ENCODE measurements at places on chromosomes 1 and 21. TPM values are rescaled to one million over a fixed set of nuclear protein-coding genes. Genes with fewer than 3 reads are reported as not detected.
A peak's percentile ranks its signal among the peaks of the same experiment; 100 is the strongest.

DNA sequence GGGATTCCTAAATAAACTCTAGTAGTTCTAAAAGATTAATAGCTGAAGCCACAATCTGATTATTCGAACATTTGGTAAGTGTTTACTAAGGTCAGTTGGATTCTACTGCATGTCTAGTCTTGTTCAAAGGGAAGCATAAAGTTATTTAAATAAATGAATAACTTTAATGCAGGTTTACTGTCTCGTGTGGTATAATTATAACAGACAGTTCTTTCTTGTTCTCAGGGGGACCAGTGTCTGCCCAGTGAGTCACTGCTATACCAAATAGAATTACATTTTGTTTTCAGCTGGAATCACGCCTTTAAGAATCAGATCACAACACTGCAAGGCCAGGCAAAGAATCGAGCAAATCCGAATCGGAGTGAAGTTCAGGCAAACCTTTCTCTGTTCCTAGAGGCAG, 45.1 kb downstream of the SMG7 start:
- DNase-seq: no peak

GRCh38 chr1:179026813-179027669, 1.3 kb downstream of the FAM20B start:
- no peak for DNase-seq

DNA sequence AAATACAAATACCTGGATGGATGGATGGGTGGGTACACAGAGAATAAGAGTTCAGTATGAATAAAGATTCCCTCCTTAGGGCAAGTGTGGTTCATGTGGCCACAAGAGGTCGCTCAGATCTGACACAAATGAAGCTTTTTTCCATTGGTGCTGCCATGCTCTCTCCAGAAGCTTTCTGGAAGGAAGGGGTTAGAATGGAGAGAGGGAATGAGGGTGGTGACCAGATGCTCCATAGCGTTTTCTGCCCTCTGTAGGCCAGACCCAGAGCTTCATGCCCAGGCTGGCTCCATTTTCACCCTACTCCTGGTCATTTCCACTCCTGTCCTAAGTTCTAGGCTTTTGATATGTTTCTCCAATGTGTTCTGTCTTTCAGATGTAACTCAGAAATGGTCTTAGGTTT, 3.3 kb upstream of the FCRL6 start:
- DNase-seq: peak; percentile 49

DNA sequence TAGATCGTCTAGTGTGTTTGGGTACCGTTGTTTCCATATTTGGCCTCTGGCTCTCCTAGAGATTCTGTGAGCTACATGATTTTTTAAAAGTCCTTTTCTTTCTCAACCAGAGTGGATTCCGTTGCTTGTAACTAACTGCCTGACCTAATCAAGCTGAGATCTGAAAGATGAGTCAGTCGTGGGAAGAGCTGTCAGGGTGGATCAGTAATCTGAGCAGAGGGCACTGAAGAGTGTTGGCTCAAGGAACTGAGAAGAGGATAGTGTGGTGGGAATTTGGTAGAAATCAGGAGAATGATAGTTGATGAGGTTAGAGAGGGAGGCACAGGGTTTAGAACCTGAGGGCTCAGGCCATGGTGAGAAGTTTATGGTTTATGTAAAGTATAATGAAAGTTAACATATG, 52.2 kb downstream of the TRAF5 start:
- no peak for DNase-seq

- DNase-seq: no peak
Observed at GRCh38 chr1:236468625-236469024, 55.2 kb upstream of the LGALS8 start.

DNA sequence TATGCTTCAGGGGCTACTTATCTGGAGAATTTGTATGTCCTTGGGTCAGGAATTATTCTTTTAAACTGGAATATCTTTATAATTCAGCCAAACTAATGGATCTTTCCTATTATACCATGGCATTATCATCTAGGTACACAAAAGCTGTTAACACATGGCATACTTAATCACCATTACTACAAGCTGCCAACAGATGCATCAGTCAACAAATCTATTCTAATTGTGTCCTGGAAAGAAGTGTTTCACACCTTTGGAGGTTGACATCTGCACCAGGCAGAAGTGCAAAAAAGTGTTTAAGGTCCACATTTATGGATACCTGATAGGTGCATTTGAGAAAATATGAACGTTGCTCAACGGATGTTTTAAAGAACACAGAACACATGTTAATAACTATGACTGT, 470.2 kb upstream of the ADGRL2 start:
- DNase-seq: no peak

DNA sequence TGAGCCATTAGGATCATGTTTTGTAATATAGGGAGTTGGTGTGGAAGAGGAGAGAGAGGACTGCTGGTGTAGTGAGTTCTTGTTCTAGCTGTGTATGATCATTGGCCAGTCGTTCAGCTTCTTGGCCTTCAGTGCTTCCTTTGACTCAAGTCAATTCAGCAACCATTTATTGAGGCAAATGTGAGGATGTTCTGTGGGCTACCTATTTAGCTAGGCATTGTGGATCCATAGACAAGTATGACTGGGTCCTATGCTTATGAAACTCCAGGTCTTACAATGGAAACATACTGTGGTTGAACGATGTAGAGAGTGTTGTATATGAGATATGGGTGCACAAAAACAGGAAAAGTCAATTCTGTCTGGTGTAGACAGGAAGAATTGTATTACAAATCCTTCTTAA, 41.7 kb downstream of the NFIA start:
- no peak for DNase-seq

DNA sequence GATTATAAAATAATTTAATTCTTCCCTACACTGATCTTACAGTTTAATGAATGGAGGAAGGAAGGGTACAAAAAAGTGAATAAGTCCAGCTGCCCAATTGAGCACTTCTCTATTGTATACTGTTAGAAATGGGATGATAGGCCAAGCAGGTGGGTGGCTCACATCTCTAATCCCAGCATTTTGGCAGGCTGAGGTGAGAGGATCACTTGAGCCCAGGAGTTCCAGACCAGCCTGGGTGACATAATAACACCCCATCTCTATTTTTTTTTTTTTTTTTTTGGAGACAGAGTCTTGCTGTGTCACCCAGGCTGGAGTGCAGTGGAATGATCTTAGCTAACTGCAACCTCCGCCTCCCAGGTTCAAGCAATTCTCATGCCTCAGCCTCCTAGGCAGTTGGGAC, 57.5 kb downstream of the ATP2B4 start:
- no peak for DNase-seq

DNA sequence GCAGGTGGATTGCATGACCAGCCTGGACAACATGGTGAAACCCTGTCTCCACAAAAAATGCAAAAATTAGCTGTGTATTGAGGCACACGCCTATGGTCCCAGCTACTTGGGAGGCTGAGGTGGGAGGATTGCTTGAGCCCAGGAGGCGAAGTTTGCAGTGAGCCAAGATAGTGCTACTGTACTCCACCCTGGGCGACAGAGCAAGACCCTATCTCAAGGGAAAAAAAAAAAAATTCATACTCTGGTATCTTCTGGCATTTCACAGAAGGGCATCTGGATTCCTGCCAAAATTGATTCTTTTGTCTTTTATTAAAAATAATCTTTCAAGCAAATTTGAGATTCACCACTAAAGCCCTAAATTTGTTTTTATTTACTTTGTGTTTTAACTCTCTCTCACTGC, 19.2 kb downstream of the CLIC4 start:
- no peak for DNase-seq

- peak; percentile 19 for DNase-seq
Observed at GRCh38 chr1:19156676-19157075, 53.4 kb downstream of the UBR4 start.

GRCh38 chr1:38073534-38074301, 27.1 kb upstream of the POU3F1 start:
- no peak for DNase-seq

GRCh38 chr1:26318338-26319064, 743 bp downstream of the CD52 start:
- DNase-seq: no peak

- no peak for DNase-seq
Observed at GRCh38 chr1:51168936-51169335, 66.9 kb downstream of the C1orf185 start.

DNA sequence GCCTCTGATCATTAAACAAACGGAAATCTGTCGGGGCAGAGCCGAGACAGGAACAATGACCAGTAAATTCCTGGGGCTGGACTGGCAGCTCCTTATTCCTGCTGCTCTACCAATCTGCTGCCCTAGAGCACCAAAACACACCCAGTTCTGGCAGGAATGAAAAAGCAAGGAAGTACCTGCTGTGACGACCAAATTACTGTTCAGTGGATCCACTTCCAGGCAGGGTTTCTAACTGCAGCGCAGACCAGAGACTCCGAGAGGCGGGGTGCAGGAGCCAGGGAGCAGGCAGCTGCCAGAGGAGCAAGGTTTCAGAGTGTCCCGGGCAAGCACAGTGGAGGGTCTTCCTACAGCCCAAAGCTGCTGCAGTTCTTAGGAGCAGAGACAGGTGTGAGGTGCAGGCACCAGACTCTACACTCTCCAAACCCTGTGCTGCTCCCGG, 32.4 kb downstream of the KANK4 start:
- no peak for DNase-seq

KLHDC9 gene
- polyA plus RNA-seq: 17.6 TPM

CFH gene
- 21.9 TPM for polyA plus RNA-seq

IL22RA1 gene
- 5.1 TPM for polyA plus RNA-seq

GIPC2 gene
- polyA plus RNA-seq: 19.7 TPM

Data from renal cortex interstitium (tissue), 15 donors.